Mammary epithelial cell (primary cell): ENCODE measurements at places on chromosomes 1 and 21. TPM values are rescaled to one million over a fixed set of nuclear protein-coding genes. Genes with fewer than 3 reads are reported as not detected.

GRCh38 chr1:178055093-178055492 lies 38.8 kb upstream of the RASAL2 start:
- DNase-seq, result no peak

- no peak for DNase-seq
Observed at GRCh38 chr1:72946903-72947499, 664.7 kb upstream of the NEGR1 start.

ARHGAP29 gene
- 100 and 156 TPM in 2 replicates for total RNA-seq

TNFSF18 gene
- total RNA-seq, result not detected
